ENCODE measurements at places on chromosomes 3 and 15.

DNA sequence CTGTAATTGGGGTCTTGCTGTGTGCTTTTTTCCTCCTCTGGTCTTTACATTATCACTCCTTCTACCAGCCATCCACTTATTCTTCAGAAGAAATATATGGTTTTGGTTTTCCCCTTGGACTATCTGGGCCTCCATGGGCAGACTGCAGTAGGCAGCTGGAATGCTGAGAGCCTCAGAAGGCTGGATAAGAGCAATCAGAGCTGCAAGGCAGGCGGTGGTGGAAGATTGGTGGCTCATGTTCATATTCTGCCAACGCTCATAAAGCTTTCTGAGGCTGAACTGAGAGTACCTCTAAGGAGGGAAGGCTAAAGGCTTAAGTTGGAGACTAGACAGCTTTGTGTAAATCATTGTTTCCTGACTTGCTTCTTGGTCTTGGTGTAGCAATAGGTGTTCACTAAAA, 5.7 kb upstream of the RPLP1 start:
- no peak for DNase-seq

DNA sequence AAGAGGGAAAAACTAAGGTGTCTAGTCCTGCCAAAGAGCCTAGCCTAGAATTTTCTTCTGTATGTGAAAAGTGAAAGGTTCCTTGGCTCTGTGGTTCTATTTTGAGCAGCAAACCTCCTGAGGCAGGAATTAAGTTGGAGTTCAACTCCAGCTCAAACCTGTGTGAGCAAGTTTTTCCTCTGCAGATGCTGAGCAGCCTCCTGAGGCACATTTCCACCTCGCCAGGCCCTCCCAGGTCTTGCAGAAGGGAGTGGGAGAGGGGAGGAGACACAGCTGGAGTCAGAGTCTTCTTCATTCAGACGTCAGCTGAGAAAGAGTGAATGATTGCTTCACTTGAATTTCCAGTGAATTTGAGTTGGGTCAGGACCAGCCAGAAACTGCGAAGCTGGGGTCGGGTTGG, 69.5 kb upstream of the ETV5 start:
- DNase-seq: no peak

DNA sequence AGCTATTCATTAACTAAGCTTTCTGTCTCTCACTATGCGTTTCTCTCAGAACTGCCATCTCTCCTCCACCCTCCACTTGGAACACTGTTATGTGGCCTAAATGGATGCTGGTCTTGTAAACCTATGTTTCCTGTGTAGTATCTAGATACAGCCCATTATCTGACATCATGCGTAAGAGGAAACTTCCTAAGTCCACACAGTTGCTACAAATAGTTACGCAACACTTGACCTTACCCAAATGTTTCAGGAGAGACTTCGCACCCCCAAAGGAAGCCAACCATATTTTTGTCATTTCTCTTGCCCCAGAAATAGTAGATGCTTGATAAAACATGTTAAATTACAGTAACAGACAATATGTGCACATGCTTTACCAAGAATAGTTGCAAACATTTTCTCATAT, 87.2 kb upstream of the TPRG1 start:
- no peak for DNase-seq

DNA sequence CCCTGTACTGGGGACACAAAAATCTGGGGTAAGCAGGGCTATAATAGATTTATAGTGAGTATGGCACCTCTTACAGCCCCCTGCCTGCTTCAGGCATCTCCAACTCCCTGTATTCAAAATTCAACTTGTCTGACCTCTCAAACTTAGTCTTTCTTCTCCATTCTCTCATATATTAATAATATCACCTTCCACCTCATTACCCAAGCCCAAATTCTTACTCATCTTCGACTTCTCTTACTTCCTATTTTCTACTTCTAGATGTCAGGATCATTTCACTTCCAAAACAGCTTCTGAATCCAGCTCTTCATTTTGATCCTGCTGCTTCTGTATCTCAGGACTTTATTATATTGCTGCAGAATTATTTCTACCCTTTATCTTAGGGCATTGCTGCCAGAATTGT, 290.7 kb downstream of the CHST2 start:
- DNase-seq: no peak

- DNase-seq: no peak
Measured at GRCh38 chr15:60536314-60536713, 57.4 kb upstream of the ICE2 start.

DNA sequence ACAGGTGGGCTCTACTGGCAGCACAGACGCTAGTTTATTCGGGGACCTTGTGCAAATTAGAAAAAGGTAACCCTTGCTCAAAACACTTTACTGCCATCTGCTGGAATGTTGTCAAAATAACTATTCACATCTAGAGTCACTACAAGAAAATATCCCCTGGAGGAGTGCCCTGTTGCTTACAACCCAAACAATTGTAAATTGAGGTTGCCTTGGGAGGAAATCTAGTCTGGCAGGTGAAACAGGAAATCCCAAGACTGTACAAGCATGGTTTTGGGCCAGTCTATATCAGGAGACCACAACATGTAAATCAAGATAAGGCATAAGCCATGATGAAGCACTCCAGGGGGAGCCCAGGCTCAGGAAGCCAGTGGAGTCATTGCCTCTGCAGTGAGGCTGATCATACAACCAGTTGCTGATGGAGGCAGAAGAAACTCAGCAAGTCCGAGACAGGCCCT, 136.8 kb upstream of the ACP3 start:
- no peak for DNase-seq

DNA sequence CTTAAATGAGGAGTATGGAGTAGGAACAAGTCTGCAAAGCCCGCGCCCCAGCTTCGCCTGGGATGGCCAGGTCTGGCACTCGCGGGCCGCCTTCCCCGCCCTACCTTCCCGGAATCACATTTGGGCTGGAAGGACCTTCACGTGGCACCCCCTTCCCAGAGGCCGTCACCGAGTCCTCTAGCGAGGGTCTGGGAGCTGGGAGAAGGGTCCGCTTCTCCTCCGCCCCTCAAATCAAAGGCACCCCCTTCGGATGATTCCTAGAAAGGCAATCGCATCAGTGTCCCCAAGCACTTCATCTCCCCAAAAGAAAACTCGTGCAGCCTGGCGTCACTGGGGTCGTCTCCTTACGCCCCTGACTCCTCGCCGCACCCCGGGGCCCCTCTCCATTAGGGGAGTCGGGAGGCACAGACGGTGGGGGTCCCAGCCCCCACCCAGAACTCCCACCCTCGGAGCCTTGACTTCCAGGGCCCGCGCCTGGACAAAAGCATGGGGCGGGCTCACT, 380 bp downstream of the MYLK start:
- DNase-seq: no peak

All from activated CD8-positive, alpha-beta memory T cell treated with anti-CD3 and anti-CD28 coated beads for 48 hours (primary cell).